HuH-7.5 (cell line): ENCODE measurements at places on chromosomes 11 and 22.

GRCh38 chr22:49068861-49069500, 758.7 kb downstream of the BRD1 start:
- DNase-seq: no peak

GRCh38 chr11:18393581-18394274, 635 bp upstream of the LDHA start:
- DNase-seq: peak; percentile 11

- no peak for DNase-seq
Measured at GRCh38 chr22:31056986-31057599, 24.0 kb upstream of the SMTN start.

DNA sequence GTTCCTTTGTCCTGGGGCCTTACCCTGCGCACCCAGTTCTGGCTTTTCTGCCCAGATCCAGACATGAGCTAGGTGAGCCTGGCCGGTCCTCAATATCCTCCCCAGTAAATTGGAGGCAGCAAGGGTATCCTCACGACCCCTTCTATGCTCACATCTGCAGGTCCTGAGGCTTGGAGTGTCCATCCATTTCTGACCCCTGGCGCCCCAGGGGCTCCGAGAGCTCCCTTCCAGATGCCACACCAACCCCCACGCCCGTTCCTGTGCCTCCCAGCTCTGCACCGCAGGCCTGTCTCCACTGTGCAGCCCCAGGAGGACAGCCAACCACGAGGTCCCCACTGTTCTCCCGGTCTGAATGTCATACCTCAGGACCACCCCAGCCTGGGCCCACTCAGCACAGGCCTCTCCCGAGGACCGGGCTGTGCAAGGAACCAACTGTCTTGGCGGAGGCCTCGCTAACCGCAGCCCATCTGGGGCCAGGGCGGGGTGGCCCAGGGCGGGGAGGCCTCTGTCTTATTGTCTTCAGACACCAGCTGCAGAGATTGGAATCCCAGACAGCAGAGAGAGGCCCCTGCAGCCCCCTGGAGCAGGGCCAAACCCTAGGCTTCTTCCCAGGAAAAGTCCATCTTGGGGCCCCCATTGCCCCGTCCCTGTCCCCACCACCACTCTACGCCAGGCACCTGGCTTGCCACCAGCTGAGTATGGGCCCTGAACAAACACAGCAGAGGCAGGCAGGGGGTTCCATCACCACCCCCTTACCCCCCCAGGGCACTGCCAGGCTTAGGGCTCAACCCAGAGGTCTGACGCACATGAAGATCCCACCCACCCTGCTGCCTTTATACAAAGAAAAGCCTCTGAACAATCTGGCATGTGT, 39.3 kb downstream of the ALX4 start:
- DNase-seq: no peak

- DNase-seq: no peak
Measured at GRCh38 chr11:64297699-64298358, 2.3 kb upstream of the CATSPERZ start.

DNA sequence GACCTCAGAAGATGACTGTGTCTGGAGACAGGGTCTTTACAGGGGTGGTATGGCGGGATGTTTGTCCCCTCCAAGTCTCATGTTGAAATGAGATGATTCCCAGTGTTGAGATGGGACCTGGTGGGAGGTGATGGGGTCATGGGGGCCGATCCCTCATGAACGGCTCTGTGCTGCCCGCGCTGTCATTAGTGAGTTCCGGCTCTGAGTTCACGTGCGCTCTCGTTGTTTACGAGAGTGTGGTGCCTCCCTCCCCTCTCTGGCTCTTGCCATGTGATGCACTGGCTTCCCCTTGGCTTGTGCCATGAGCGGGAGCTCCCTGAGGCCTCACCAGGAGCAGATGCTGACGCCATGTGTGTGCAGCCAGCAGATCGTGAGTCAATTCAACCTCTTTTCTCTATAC, 830.8 kb downstream of the TBC1D22A start:
- no peak for DNase-seq

GRCh38 chr11:48063424-48063978, 83.1 kb downstream of the PTPRJ start:
- DNase-seq: no peak

- no peak for DNase-seq
Measured at GRCh38 chr11:99366546-99366945, 345.8 kb downstream of the CNTN5 start.

- DNase-seq: no peak
Measured at GRCh38 chr11:122491509-122491908, 164.0 kb upstream of the UBASH3B start.

- no peak for DNase-seq
Measured at GRCh38 chr11:10725114-10725906, 25.7 kb upstream of the CTR9 start.

GRCh38 chr11:57288771-57289579, 35.8 kb downstream of the TNKS1BP1 start:
- DNase-seq: no peak

- DNase-seq: no peak
Measured at GRCh38 chr11:88521399-88521798, 183.9 kb upstream of the CTSC start.

- DNase-seq: no peak
Measured at GRCh38 chr11:112249871-112250610, 10.6 kb downstream of the PLET1 start.

DNA sequence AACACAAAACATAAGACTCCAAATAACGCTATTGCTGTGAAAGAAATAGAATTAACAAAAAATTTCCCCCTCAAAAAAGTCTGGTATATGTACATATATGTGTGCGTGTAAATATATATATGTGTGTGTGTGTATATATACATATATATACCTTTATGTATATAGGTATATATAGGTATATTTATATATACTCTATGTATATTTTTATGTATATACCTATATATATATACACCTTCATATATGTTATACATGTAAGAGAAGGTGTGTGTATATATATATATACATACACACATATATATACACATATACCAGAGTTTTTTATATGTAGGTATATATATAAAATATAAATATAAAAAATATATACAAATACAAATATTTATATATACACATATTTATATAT, 199.2 kb downstream of the RAB38 start:
- DNase-seq: no peak

- no peak for DNase-seq
Measured at GRCh38 chr11:129258205-129258604, 66.1 kb upstream of the ARHGAP32 start.

- no peak for DNase-seq
Measured at GRCh38 chr11:59207988-59208451, 4.7 kb downstream of the MPEG1 start.
